Smooth muscle cell of the umbilical artery (primary cell): ENCODE measurements at places on chromosomes 16 and 17. TPM values are rescaled to one million over a fixed set of nuclear protein-coding genes. Genes with fewer than 3 reads are reported as not detected.

The SYNGR3 gene
- 3.6 and 7.3 TPM in 2 replicates for total RNA-seq

The C16orf86 gene
- total RNA-seq: 2.2 and 5.6 TPM in 2 replicates

The HSPB9 gene
- total RNA-seq: 0.14 TPM in 1 of 2 replicates, not detected in the other

The NTN1 gene
- 0.37 and 0.59 TPM in 2 replicates for total RNA-seq

The CRHR1 gene
- total RNA-seq: not detected in 2 replicates

The NPIPB6 gene
- 1.5 and 1.6 TPM in 2 replicates for total RNA-seq

The ASPA gene
- 0.05 and 0.30 TPM in 2 replicates for total RNA-seq

The NKIRAS2 gene
- 20.8 and 29.6 TPM in 2 replicates for total RNA-seq
